ENCODE measurements at places on chromosomes 3 and 15.

DNA sequence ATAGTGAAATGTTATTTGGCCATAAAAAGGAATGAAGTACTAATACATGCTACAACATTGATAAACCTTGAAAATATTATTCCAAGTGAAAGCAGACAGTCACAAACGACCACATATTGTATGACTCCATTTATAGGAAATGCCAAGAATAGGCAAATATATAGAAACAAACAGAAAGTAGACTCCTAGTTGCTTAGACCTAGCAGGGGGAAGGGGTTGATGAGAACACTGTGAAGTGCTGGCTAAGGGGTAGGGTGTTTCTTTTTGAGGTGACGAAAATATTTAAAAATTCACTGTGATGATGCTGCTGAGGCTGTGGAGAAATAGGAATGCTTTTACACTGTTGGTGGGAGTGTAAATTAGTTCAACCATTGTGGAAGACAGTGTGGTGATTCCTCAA is 30.5 kb upstream of the XIRP1 start:
- DNase-seq, result no peak

- no peak for DNase-seq
Observed at GRCh38 chr15:31526916-31527690, 200.5 kb downstream of the KLF13 start.

DNA sequence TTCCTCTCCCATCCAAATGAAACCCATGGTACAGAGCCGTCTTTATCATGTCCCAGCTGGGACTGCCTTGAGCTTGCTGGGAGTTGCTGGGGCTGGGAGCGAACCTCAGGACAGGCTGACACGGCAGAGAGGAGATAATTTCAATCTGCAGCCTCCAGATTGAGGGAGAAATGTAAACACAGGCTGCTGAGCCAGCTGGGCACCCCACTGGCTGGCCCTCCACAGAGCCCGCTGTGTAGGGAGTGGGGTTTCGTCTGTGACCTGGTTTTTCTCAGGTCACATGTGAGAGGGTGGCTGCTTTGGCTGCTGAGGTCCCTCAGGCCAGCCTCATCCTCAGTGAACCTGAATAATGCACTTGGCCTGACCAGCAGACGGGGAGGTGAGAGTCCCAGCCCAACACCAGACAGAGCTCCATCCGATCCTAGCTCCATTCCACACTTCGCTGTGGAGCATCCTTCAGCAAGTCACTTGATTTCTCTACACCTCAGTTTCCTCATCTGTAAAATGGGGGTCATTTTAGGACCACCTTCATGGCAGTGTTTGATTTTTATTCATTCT is 121.6 kb upstream of the MRPS22 start:
- DNase-seq, result no peak

- no peak for DNase-seq
Observed at GRCh38 chr3:63278171-63279004, at the start of gene SYNPR. SYNPR (plus strand) TSS chr3:63278308.

- DNase-seq, result no peak
Observed at GRCh38 chr3:158777161-158777873, 24.5 kb upstream of the MFSD1 start.

DNA sequence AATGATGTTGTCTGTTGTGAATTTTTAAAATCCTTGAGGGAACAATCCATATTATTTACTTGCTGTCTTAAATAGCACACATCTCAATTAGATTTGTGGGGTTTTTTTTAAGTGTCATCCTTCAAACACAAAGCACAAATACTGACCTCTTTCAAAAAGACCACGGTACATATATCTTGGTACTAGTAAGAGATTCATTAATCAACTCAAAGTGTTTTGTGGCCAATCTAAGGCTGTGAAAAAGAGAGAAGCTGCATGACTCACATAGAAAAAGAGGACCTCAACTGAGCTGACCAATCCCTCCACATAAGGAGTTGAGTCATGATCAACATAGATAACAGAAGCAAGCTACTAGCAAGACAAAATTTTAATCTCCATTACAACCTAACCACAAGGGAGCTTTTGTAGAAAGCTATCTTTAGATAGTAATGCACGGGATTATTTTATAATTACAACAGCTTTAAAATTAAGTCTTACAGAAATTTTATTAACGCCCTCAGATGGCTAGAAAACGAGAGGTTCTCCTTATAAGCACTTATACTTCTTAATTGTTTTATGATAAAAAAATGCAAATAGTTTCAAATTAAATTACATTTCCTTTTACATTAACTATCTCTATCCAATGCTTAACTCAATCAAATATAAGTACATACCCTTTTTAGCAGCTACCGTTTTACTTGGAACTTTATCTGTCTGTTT is 60.5 kb downstream of the TOP2B start:
- no peak for DNase-seq

DNA sequence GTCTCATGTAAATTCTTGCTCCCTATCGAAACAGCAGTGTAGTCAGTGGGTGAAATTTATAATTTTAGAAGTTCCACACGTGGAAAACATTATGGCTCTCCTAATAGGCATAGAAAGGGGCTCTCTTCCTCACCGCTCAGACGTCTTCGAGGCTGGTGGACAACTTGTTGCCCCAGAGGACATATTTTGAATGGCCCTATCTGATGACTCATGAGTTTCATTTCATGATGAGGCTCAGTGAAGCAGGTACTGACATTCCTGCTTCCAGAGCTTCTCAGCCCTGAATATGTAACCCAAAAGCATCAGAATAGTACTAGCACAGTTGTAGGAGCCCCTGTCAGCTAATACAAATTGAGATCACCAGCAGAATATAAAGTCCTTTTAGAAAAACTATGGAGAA is 117.9 kb downstream of the HERC1 start:
- DNase-seq, result no peak

DNA sequence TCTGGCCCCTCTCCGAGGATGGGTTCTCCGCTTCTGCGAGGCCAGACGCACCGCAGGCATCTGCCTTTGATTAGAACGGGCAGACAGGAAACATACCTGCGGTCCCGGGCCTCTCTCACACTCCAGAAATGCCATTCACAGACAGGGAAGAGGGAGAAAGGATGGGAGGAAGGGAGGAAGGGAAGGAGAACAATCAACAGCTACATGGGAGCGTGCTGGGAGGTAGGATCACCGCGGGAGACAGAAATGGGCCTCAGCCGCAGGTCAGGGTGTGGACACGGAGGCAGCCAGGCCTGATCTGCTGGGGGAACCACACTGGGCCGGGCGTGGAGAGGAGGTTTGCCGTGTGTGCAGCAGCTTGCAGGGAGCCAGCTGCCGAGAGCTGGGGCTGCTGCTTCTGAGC is 90.7 kb upstream of the RGMA start:
- no peak for DNase-seq

DNA sequence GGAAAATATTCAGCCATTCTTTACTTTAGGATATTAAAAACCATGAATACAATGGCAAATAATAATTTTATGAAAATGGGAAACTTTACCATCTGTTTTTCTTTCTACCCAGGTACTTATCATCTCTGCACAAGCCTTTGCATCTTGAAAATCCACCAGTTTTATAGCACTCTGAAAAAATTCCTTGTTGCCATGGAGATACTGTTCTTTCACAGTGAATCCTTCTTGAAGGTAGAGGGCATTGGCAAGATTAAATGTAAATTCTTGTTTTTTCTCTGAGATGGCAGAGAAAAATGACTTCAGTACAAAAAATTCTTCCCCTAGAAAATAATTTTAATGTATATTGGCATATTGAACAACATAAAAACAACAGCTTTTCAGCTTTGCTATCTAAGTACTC is 6.9 kb downstream of the SERPINI2 start:
- no peak for DNase-seq

Data from activated CD4-positive, CD25-positive, alpha-beta regulatory T cell treated with anti-CD3 and anti-CD28 coated beads, Interleukin-2, amount 50 U/mL, for 16 hours (primary cell).